ENCODE measurements at places on chromosomes 13 and 19.

DNA sequence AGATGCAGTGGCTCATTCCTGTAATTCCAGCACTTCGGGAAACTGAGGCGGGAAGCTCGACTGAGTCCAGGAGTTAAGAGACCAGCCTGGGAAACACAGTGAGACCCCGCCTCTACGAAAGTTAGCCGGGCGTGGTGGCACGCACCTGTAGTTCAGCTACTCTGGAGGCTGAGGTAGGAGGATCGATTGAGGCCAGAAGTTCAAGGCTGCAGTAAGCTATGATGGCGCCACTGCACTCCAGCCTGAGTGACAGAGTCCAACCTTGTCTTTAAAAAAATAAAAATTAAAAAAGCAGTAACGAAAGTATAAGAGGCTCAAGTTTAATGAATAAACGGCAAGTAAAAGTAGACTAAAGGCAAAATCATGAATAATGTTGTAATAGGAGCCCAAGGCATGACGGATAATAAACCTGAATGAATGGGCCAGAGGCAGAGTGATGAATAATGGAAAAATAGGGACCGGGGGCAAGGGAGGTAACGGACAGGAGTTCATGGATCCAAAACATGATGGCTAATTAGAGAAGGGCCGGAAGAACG is 1.2 kb upstream of the TOMM40 start:
- DNase-seq = no peak

GRCh38 chr13:73036566-73036965 is 22.2 kb upstream of the KLF5 start:
- DNase-seq = no peak

DNA sequence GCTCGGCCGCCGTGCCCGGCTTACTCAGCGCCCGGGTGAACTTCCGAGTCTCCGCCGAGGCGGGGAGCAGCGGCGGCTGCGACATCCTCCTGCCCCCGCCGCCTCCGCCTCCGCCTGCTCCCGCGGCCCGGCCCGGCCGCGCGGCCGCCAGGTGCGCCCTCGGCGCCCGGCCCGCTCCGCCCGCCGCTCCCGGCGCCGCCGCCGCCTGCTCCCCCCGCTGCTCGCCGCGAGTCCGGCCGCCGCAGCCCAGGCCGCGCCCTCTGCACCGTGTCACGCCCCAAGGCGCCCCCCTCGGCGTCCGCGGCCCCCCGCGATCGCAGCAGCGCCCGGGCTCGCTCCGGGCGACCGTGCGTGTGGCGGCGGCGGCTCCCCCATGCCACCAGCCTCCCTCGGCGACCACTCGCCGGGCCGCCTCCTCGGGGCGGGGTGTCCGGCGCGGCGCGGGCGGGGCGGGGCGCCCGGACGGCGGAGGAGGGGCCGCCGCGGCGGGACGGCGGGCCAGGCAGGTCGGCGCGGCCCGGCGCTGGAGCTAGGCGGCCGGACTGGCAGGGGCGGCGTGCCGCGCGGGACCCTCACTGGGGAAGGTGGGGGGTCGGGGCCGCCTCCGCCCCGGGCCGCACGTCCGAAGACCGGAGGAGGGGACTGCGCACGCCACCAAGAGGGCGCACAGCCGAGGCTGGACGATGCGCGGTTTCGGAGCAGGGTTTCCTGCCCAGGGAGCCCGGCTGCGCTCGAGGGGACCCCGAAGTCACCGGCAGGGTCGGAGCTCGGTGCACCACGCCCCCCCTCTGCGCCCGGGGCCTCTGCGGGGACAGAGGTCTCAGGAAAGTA is 108.6 kb upstream of the DOCK9 start:
- peak; percentile 87 for DNase-seq

- no peak for DNase-seq
Observed at GRCh38 chr13:72875233-72875632, 93.3 kb downstream of the PIBF1 start.
